Stimulated activated CD4-positive, alpha-beta T cell treated with anti-CD3 and anti-CD28 coated beads, Interleukin-4, amount 100 ng/mL, for 24 hours (primary cell): ENCODE measurements at places on chromosomes 6 and 20.
A peak's percentile ranks its signal among the peaks of the same experiment; 100 is the strongest.

DNA sequence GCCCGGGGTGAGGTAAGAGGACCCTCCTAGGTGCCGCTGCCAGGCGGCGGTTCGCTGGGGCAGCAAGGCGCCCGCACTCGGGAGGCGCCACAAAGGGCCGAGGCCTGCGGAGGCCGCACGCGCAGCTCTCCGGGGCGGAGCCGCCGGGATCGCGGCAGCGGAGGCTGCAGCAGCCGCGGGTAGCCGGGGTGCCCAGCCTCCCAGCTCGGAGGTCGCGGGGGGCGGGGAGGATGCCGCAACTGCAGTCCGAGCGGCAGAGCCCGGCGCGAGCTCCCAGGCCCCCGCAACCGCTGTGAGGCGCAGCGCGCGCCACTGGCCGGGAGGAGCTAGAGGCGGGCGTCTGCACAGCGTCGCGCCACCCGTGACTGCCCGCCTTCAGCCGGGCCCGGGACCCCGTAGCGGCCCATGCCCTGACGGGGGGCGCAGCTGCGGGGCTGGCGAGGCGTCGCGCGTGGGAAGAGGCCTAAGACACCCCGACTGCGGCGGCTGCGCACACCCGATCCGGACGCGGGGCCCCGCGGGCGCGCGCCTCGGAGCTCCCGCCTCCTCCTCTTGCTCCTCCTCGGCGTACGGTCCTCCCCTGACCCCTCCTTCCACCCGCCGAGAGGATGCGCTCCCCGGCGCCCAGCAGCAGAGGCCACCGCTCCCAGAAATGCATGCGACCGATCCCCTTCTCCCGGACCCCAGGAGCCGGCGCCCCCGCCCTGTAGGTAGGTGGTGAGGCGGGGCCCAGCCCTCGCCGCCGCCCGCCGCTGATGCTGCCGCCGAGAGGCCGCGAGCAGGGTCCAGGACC is at the start of gene NCOA7:
Gene NCOA7, plus strand, starts transcription at position 603 of the 793 bp plus-strand sequence. CDS start 24,395 bp downstream, outside the sequence.
- DNase-seq, result peak; percentile 77

- DNase-seq, result no peak
Measured at GRCh38 chr20:4670469-4670868, 51.2 kb upstream of the PRND start.

- DNase-seq, result no peak
Measured at GRCh38 chr6:218153-219018, 73.9 kb upstream of the DUSP22 start.

- DNase-seq, result peak; percentile 56
Measured at GRCh38 chr6:39347906-39348585, 25.5 kb upstream of the KCNK16 start.

DNA sequence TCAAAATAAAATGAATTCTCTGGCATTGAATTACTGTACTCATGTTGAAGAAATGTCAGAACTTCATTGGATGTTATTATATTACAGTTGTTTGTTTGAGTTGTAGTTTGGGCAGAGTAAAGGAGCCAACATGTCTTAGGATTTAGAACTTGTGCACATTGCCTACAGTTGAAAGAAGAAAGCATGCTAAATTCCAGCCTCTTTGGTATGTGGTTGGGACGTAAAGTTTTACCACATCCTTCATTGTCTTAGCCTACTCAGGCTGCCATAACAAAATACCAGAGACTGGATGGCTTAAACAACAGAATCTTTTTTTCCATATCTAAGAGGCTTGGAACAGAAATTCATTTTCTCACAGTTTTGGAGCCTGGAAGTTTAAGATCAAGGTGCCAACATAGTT is 42.4 kb downstream of the HFE start:
- DNase-seq, result no peak

- DNase-seq, result no peak
Measured at GRCh38 chr6:163893609-163894189, 479.2 kb downstream of the QKI start.

DNA sequence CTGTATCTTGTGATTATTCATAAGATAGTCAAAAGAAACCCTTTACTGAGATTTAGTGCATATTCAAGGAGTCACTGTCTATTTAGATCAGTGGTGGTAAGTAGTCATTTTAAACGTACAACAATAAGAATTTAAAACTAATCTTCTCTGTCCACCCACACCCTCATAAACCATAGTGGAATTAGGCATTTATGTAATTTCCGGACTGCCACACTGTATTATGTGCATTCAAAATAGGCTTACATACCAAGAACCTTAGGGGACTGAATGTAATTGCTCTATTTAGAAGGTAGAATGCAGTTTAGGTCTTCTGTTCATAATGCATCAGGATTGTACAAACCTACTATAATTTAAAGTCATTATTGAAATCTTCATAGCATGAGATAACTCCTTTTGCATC is 685.4 kb downstream of the TENT5A start:
- no peak for DNase-seq

GRCh38 chr6:20464847-20465246 is 63.2 kb downstream of the E2F3 start:
- no peak for DNase-seq

GRCh38 chr6:16731478-16732051 is 29.7 kb downstream of the ATXN1 start:
- DNase-seq, result peak; percentile 59

- DNase-seq, result no peak
Measured at GRCh38 chr6:137623293-137623692, 129.1 kb upstream of the OLIG3 start.

DNA sequence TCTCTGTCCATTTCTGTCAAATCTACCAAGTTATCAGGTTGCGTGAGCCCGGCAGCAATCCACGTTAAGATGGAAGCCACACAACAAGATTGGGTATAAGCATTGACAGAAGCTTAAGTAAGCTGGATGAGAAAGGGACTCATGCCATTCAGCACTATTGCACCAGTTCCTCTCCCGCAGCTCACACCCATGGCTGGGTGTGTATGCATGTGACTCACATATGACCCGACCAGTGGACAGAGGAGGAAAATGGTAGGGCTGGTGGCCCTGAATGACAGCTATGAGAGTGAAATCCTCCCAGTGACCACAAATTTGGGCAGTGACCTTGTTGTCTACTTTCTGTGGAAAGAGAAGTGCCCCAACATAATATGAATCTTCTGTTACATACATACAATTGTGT is 113.5 kb downstream of the OTOR start:
- DNase-seq, result no peak

DNA sequence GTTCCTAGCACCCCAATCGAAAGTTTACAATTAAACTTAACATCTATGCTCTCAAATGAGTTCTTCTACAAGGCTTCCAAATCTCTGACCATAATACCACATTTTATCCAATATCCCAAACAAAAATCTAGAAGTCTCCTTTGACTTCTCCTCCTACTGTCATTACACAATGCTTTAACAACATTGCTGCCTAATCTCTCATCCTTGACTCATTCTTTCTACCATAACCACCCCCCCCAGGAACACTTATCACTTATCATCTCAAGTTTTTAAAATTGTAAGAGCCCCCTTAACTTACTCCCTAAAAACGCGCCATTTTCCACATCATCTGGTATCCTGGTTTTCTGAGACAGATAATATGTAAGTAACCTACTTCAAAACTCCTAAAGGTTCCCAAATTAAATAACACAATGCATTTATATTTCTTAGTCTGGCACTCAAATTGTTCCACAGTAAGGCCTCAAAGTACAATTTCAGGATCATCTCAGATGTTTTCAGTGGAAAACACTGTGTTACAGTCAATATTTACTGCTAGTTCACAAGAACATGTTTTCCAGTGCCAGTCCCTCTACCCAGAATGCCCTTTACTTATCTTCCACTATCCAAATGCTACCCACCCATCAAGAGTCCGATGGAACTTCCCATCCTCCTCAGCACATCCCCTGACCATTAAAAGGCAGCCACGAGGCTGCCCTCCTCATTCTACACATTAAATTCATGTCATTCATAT is 308.2 kb upstream of the THEMIS start:
- DNase-seq, result no peak

DNA sequence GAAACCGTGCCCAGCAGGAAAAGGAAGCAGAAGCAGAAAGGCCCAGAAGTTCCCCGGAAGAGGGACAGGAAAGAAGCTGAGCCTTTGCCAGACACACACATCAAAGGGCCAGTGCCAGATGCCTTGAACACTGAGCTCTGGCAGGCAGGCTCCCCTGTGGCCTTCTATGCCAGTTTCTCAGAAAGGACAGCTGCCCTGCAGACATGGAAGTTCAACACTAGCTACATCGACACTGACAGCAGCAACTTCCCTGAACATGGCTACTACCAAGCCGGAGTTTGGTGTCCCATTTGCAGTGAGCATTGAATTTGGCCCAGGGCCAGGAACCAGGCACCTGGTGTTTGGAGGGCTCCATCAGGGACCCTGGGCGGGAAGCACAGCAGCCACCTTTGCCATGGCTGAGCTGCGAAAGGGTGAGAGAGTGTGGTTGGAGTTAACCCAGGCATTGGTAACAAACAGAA is 8.0 kb upstream of the RAET1E start:
- no peak for DNase-seq

- DNase-seq, result no peak
Measured at GRCh38 chr6:116051244-116051643, 9.4 kb downstream of the FRK start.

DNA sequence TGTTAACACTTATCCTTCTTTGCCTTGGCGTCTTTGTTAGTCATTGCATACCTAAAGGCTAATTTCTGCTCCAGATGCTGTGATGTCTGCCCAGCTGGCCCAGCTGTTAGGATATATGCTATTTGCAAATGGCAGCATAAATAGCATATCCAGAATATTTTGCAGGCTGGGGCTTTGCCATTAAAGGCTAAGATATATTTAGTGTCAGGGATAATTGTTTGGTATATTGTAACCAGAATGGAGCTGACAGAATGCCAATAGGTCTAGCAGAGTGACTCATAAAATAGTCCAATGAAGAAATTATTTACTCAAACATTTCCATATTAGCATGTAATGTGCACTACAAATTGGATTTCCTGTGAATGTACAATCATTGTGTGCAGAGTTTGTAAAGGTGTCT is 584.1 kb upstream of the FLRT3 start:
- DNase-seq, result no peak

GRCh38 chr6:128725271-128726233 is 157.4 kb upstream of the LAMA2 start:
- DNase-seq, result peak; percentile 23

- no peak for DNase-seq
Measured at GRCh38 chr6:15268137-15268908, 22.5 kb downstream of the JARID2 start.

DNA sequence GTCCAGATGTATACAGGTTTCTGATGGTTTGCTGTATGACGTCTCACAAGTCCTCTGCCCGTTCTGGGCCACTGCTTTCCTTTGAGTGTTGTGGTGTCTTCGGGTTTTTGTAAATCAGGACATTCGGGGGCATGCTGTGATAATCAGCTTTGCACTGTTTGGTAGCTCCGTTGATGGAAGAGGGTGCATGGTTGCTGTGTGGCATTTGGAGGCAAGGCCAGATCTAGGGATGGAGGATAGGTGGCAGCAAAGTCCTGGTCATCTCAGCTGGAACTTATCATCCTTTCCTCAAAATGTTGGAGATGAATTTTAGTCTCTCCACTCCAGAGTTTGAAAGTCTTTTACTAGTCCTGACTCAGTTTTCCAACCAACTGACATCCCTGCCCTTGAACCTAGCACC is 91.0 kb downstream of the SCP2D1 start:
- no peak for DNase-seq

DNA sequence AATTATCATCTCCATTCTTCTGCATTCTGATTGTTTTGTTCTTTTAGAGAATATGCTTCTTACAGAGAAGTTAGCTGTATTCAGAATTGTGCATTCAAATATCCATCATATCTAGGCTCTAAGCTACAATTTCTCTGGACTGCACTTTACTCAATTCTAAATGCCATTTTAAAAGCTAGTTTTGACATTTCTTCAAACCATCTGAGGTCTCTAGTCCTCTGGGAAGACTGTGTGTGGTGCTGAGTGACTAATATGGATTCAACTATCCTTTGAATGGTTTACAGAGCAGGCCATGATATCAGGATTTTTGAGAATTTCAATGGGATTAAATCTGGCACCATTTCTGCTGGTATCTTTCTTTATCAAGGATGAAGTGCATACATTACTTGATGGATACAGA is 285.7 kb downstream of the BTBD3 start:
- DNase-seq, result no peak

GRCh38 chr20:33910056-33910455 is 83.7 kb upstream of the RALY start:
- DNase-seq, result no peak

DNA sequence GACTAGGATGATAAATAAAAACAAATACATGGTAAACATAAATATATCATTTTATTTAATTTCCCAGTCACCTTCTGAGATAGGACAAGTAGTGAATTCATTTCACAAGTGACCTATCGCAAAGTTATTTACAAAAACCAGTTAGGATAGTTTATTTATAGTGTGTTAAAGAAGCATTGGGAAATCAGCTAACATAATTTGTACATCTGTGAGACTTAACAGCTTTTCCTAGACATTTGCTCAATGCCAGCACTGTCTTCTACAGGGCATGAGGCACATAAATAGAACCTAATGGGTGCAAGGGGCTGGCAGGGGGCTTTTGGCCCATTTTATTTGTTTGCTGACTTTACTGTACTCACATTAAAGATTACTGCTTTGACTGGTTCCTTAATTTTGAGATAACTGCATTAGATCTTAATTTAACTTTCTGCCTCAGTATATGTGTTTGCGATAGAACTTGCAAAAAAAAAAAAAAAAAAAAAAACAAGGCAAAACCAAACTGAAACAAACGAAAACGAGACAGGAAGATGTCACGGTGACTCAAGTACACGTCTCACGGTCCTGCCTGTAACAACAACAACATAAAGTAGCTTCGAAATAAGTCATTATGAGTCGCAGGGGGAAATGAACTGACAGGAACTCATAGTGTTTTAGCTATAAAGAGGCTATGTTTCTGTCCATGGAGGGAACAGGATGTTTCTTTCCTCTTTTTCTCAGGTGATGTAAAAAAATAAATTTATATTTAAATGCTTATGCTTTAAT is 133.7 kb upstream of the GMDS start:
- DNase-seq, result no peak

DNA sequence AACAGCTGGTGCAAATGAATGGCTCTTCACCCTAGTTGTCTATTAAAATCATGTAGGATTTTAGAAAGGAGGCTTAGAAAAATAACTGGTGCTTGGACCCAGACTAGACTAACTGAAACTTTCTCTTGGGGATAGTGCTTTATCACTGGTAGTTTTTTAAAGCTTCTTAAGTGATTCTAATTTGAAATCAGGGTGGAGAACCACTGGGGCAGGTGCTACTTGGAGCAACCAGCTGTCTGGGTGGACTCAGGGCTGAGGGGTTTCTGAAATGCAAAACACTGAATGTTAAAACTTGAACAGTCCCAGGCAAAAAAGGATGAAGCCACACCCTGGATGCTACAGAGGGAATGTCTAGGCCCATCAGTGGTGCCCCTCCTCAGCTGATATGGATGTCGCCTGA is 81.2 kb downstream of the PXDC1 start:
- no peak for DNase-seq

- no peak for DNase-seq
Measured at GRCh38 chr6:39200498-39201020, 28.7 kb downstream of the KCNK5 start.

DNA sequence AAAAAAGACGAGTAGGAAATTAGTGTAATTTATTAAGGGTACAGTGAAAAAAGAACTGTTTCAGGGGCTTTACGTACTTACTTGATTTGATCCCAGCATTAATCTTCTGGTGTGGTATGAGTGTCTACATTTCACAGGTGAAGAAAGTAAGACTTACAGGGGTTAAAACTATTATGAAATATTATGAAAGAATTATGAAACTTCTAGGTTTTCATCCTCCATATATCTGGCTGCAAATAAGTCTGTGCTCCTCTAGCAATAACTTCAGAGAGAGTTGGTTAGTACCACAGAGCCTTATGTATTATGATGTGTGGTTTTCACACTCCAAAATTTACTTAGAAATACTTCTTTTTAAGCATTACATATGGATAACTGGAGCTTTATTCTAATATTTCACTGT is 41.9 kb downstream of the ZFAND3 start:
- DNase-seq, result no peak
